ENCODE measurements at places on chromosomes 4 and X.

GRCh38 chr4:181966104-181966551, 277.1 kb upstream of the TENM3 start:
- DNase-seq = no peak

GRCh38 chr4:80322716-80323115, 12.8 kb upstream of the CFAP299 start:
- DNase-seq = no peak

GRCh38 chr4:113071805-113072204, 22.4 kb downstream of the ANK2 start:
- DNase-seq = no peak

DNA sequence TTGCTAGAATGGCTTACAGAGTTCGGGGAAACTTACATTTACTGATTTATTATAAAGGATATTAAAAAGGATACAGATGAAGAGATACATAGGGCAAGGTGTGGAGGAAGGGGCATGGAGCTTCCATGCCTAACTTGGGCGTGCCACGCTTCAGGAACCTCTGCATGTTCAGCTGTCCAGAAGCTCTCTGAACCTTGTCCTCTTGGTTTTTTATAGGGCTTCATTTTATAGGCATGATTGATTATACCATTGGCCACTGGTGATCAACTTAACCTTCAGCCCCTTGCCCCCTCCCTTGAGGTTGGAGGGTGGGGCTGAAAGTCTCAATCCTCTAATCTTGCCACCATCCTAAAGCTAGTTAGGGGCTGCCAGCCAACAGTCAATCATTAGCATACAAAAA, 10.7 kb downstream of the SMAD1 start:
- no peak for DNase-seq

- DNase-seq = no peak
Observed at GRCh38 chr4:170202721-170203120, 113.0 kb upstream of the AADAT start.

DNA sequence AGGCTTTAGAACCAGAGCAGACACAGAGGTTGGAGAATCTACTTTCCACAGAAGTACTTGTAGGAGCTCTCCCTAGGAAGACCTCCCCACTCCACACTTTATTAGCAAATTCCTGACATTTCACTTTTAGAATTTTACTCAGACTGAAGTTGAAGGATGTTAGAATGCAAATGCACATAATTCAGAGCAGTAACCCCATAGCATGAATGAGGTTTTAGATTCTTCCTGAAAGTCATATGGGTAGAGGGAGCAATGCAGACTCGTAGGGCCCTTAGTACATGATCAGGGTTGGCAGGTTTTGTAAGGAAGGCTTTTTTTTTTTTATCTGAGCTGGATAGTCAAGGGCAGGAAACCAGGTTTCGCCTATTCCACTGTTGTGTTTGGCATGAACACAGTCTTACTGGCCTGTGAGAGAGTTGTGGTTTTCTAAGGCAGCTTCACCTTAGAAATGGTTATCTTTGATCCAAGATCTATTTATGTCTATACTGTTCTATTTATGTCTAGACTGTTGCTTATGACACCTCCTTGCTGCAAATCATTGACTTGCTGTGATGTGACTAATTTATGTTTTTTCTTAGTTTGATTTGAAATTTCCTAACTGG, 48.9 kb downstream of the SPATA18 start:
- DNase-seq = no peak

DNA sequence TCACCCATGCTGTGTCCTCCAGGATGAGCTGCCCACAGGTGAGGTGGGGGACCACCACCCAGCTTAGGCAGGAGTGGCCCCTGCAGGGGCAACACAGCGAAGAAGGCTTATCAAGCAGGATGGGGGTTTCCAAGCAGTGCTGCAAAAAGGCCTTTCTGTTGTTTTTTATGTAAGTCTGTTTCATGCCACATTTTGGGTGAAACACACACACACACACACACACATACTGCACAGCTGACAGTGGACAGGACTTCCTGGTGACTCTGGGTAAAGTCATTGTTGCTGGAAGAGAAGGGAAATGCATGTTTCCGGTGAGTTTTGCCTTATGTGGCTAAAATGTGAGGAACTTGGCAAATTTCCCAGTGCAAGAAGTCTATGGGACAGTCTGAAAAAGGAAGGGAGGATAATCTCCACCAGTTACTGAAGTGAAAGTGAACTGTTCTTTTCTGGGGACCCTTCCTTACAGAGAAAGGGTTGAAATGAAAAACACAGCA, 119.2 kb downstream of the IRF2 start:
- no peak for DNase-seq

- DNase-seq = no peak
Observed at GRCh38 chrX:8971116-8971515, 62.8 kb downstream of the FAM9B start.

GRCh38 chr4:42015438-42015837, 25.1 kb downstream of the SLC30A9 start:
- no peak for DNase-seq

GRCh38 chrX:101803451-101803850, 128.4 kb downstream of the ZMAT1 start:
- DNase-seq = no peak

GRCh38 chrX:55715847-55716246, 1.7 kb upstream of the RRAGB start:
- DNase-seq = no peak

- no peak for DNase-seq
Observed at GRCh38 chr4:139619644-139620043, 46.0 kb upstream of the MGST2 start.

DNA sequence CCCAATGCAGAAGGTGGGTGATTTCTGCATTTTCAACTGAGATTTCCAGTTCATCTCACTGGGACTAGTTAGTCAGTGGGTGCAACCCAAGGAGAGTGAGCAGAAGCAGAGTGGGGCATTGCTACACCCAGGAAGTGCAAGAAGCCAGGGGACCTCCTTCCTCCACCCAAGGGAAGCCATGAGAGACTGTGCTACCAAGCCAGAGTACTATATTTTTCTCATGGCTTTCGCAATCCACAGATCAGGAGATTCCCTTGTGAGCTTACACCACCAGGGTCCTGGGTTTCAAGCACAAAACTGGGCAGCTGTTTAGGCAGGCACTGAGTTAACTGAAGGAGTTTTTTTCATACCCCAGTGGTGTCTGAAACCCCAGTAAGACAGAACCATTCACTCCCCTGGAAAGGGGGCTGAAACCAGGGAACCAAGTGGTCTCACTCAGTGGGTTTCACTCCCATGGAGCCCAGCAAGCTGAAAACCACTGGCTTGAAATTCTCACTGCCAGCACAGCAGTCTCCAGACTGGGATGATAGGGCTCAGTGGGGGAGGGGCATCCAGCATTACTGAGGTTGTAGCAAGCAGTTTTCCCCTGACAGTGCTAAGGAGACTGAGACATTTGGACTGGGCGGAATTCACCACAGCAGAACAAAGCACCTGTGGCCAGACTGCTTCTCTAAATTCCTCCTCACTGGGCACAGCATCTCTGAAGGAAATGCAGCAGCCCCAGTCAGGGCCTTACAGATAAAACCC, 903.4 kb downstream of the TECRL start:
- DNase-seq = no peak

- DNase-seq = no peak
Observed at GRCh38 chr4:138445098-138445497, 202.9 kb upstream of the SLC7A11 start.

GRCh38 chrX:135453381-135453780, 31.6 kb downstream of the SMIM10L2A start:
- DNase-seq = no peak

DNA sequence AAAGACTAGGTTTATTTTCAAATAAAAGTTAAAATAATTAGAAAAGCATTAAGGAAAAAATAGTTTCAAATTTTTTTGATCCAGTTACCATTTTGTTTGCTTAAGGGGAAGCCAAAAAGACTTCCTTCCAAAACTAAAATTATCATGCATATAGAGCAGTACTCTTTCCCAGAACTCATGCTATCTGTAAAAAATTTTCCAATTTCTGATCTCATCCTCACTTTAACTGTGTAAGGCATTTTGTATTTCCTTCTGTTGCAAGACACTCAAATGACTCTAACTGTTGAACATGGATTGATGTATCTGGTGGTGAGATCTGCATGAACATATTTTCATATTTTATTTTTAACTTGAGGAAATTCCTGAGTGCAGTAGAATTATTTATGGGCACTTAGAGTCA, 150.1 kb downstream of the ADAM29 start:
- DNase-seq = no peak

GRCh38 chr4:139642364-139642763, 23.3 kb upstream of the MGST2 start:
- DNase-seq = no peak

DNA sequence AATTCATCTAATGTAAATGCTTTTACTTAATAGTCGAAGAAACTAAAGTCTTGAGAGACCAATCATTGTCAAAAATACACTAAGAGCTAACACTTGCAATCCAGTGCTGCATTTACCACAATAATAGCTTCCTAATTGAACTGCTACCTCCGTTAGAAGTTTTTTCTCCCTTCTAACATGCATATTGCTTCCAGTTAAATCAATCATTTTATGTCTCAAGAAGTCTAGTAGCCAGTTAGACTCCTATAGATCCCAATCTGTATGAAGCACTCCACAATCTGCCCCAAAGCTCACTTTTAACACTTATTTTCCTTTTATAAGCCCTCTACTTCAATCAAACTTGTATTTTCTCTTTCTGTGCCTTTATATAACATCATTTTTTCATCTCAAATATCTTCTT, 41.4 kb upstream of the GRID2 start:
- DNase-seq = no peak

- no peak for DNase-seq
Observed at GRCh38 chrX:120731386-120731785, 101.5 kb upstream of the C1GALT1C1 start.

- DNase-seq = no peak
Observed at GRCh38 chrX:30938295-30938694, 49.2 kb upstream of the TAB3 start.

DNA sequence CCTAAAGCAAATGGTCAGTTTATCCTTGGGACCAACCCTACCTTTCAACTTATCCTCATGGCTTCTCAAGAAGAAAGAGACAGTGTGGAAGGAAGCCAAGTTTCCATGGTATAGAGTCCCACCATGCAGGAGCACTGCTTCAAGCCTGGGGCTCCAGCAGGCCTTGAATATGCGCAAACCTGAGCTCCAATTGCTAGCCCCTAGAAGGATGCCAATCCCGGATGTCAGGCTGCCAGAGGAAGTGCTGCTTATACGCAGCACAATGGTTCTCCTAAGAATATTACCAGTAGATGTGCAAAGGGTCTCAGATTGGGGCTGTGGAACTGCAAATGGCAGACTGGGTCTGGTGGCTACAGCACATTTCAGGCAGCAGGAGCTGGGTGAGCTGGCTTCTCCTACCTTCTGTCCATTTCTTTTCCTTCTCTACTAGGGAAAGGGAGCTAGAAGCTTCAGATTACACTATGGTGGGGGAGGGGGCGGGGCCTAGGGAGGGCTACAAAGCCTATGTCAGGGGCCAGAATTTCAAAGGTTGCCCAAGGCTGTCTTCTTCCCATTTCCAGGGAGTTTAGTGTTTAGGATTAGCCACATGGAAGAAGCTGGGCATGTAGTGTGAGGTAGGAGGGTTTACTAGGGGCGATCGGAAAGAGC, 40.7 kb upstream of the CITED1 start:
- DNase-seq = no peak

DNA sequence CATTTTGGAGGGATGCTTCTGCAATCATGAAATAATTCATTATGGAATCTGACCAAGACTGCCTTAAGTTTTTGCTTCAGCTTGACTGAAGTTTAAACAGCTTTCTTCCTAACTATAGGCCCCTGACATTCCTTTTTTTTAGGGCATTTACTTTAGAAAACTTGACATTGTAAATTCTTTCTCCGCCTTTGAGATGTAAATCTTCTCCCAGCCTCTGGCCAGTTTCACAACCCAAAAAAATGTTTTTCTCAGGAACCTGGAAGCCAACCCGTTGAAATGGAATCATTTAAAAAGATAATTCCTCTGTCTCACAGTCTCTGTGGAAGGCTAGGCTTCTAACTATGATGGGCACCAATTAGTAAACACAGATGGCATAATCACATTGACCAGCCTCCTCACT, 710.4 kb upstream of the PABPC4L start:
- no peak for DNase-seq

- DNase-seq = no peak
Observed at GRCh38 chr4:112031712-112032328, 113.4 kb upstream of the FAM241A start.

- DNase-seq = no peak
Observed at GRCh38 chr4:52743444-52744019, 7.7 kb downstream of the ERVMER34-1 start.

DNA sequence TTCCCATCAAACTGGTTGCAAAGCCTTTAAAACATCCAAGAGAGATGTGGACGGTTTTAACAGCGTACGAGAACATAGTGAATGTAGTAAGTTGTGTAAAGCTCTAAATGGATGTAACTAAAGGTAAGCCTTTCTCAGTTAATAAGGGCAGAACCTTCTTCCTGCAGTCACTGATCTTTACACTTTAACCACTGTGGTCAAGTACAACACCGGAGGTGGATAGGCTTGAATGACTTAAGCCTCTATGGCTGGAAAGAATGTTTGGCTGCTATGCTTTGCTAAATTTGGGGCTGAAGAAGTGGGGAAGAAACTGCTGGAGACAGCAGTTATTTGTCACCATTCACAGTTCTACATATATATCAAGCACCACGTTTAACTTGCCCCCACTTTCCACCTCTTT, 285.1 kb upstream of the FMR1 start:
- no peak for DNase-seq

DNA sequence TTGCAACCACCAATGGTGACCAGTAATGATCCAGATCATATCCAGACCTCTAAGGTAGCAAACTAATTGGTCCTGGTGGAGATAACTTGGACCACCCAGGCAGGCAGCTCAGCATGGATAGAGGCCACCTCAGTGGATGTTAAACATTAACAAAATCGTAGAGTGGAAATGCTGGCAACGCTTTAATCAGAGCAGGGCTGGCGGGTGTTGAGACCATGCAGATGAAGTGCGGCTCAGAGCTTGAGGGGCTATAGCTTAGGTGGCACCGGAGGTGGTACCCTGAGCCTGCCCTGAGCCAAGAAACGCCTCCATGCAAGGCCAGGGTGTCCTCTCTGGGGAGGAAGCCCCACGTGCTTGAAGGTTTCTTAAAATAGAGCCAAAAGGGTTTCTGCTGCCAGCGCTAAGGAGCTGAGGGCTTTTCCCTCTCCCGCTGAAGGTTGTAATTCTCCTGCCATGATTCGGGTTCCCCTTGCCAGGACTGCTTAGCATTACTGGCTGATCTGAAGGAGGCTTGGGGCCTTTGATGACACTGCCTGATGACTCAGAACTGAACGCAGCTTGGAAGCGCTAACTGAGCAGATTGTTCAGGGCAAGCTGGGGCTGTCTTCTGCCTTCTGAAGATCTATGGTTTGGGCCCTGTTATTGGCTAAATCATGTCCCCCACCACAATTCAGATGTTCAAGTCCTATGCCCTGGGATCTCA, 177.8 kb upstream of the ATP6AP2 start:
- DNase-seq = no peak
